ENCODE measurements at places on chromosomes 1 and 21. TPM values are rescaled to one million over a fixed set of nuclear protein-coding genes. Genes with fewer than 3 reads are reported as not detected.

MFAP2 gene
- total RNA-seq: 14.8 TPM

TRIM58 gene
- total RNA-seq: 6.0 TPM

- DNase-seq: no peak
These were observed 65.7 kb upstream of the JUN start for GRCh38 chr1:58849551-58849950.

- DNase-seq: no peak
These were observed 4.0 kb downstream of the RNF207 start for GRCh38 chr1:6209661-6210580.

GRCh38 chr1:18951818-18952391, 4.6 kb downstream of the IFFO2 start:
- no peak for DNase-seq

GRCh38 chr1:168977618-168978017, 128.9 kb upstream of the ATP1B1 start:
- no peak for DNase-seq

- DNase-seq: no peak
These were observed 574.0 kb downstream of the LRRIQ3 start for GRCh38 chr1:73623946-73624345.
